Neural progenitor cell (in vitro differentiated cells): ENCODE measurements at places on chromosomes 4 and X. TPM values are rescaled to one million over a fixed set of nuclear protein-coding genes. Genes with fewer than 3 reads are reported as not detected.

Gene SPANXN4
- total RNA-seq, result not detected in 2 replicates

Gene SPIN2A
- 0.26 and 0.99 TPM in 2 replicates for total RNA-seq

GRCh38 chr4:139154538-139154937, 22.5 kb downstream of the ELF2 start:
- no peak for DNase-seq

DNA sequence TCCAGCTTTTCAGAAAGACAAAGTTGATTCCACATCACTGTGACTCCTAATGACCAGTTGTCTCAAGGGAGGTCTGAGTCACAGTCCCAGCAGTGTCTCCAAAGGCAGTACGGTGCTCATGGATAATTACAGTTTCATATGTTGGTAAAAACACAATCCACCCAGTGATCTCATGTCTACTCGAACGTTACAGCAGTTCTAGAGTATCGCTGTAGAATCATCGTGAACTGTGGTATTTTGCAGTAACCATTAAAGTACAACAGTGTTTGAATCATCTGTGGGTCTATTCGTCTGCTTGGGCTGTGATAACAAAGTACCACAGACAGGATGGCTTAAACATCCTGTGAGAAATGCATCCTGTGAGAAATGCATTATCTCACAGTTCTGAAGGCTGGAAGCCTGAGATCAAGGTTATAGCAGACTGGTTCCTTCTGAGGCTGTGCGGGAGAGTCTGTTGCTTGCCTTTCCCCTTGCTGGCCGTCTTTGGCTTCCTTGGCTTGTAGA, 121.1 kb upstream of the SORBS2 start:
- no peak for DNase-seq

DNA sequence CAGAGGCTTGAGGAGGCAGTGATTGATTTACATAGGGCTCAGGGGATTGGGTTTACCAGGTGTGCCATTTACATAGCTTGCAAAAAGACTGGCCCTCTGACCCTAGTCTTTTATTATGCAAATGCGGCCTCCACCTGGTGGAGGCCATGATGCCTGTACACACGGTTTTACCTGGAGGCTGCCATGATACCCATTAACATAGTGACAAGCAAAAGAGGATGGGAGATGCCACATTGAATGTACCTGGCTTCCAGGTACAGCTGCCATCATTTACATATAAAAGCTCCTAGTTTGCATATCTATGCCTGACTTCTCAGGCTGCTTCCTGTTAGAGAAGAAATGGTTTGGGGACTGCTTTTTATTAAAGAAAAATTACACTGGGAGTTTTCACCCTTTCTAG, 72.0 kb downstream of the NEXMIF start:
- no peak for DNase-seq
